ENCODE measurements at places on chromosomes 2 and 18.
A peak's percentile ranks its signal among the peaks of the same experiment; 100 is the strongest.

- no peak for DNase-seq
These were observed 1495.5 kb upstream of the ACVR2A start for GRCh38 chr2:146349334-146349733.

DNA sequence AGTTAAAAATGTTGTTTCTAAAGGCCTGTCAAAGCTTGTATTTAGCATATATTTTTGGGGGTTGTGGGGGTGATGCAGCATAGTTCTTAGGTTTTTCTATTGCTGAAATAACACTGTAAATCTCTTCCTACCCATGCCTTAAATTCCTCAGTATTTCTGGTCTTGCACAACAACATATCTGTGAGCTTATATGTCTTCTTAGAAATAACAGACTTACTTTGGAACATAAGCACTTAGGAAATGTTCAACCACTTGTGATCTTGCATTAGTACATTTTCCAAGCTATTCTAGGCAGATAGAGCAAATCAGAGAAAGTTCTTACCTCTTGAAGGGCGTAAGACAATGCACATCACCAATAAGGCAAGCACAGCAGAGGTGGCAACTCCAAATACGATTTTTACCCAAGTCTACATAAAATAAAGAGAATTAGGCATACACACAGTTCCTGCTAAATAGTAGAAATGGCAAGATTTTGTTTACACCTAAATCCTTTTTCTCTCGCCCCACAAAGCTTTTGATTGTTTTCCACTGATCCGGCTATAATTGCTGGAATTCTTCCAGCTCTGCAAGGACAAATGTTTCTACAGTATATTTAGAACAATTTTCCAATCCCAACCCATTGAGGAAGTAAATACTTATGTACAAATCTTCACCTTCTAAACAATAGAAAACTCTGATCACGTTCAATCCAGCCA, 512 bp downstream of the FAP start:
- no peak for DNase-seq

GRCh38 chr18:22324191-22325131, 93.3 kb downstream of the CTAGE1 start:
- DNase-seq = peak; percentile 23

DNA sequence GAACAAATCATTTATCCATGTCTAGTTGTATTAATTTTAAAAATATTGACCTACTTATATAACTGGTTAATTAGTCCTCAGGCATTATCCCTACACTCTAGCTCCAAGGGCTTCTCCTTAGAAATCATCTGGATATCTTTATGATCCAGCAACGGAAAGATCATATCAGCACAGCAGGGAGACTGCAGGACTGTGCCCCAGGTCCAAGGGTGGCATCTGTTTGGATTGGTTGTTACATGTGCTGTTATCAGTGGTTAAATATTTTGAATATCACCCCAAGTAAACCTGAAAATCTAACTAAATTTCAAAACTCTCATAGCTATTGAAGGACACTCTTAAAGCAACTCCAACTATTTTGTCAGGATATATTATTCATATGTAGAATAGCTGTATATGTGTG, 556.2 kb upstream of the ZEB2 start:
- no peak for DNase-seq

DNA sequence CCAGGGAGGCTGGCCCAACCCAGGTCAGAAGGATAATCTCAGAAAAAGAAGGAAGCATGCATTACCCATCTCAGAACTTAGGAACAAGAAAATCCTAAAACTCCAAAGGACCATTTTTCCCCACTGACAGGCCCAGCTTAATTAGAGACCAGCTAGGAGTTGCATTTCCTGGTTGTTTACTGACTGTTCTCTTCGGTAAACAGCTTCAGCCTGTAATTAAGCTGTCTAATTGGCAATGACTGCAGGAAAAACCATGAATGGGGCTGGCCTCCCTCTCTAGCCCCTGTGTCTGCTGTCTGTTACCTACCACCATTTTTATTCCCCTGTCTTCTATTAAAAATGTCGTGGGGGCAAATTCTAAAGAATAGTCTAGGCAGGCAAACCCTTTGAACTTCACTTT, 146.5 kb downstream of the AGAP1 start:
- DNase-seq = no peak

DNA sequence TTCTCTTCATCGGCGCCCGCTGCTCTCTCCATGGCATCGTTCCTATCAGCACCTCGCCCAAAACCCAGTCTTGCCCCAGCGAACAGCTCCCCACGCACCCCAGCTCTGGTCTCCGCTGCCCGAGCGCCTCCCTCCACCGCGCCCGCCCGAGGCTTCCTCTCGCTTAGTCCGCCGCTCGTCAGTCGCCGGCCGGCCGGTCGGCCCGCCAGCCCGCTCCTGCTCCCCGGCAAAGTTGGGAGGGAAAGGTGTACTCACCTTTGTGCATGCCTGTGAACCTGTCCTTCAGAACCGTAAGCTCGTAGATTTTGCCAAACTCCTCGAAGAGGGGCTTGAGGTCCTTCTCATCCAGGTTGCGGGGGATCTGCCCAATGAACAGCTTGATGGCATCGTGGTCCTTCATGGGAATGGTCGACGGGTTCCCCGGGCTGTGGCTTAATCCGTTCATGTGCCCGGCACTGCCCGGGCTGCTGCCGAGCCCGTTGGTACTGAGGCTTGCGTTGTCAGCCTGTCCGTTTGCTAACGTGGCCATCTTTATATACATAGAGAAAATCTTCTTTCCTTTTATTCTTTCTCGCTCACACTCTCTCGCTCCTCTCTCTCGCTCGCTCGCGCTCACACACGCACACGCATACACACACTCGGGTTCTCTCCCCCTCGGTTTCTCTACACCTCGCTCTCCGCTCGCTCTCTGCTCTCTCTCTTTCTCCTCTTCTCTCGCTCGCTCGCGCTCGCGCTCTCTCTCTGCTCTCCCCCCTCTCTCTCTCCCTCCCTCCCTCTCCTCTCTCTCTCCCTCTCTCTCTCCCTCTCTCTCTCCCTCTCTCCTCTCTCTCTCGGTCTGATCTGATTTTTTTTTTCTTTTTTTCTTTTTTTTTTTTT, at the start of gene CELF4:
CELF4 (minus strand) TSS at position 698 of the 876 bp plus-strand sequence.
- no peak for DNase-seq

DNA sequence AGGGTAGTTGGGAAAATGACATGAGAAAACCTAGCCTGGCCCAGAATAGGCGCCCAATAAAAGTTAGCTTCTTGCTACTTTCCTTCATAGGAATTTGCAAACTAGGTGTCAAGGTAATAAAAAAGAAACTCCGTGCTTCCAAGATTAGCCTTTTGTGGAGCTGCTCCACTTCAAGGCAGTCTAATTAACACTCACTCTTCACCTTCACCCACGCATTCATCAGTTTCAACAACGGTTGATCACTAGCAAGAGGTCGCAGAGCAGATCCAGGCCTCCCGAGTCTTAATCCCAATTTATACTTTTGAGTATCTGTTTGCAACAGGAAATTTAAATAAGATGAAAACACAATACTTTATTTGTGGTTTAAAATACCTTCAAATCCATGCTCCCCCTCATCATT, 39.5 kb upstream of the TANK start:
- no peak for DNase-seq

GRCh38 chr2:195395362-195395761, 261.7 kb upstream of the SLC39A10 start:
- no peak for DNase-seq
